ENCODE measurements at places on chromosomes 2 and 18.
A peak's percentile ranks its signal among the peaks of the same experiment; 100 is the strongest.

- DNase-seq = no peak
Observed at GRCh38 chr18:32732165-32732564, 40.7 kb downstream of the KLHL14 start.

DNA sequence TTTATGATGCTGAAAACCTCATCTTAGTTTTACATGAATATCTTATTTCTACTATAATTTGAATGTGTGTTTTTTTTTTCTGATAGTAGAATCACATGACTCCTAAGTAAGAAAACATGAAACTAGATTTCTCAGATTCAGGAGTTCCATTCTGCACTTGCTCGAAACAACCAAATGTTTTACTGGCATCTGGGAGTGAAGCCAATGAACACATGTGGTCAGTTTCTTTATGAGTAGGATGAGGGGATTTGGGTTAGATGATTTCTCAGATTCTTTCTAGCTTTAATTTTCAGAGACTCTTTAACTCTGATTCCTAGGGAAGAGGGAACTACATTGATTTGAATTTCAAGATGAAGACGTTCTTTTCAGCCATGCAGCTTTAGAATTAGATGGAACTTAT, 225.0 kb upstream of the NT5C1B start:
- no peak for DNase-seq

DNA sequence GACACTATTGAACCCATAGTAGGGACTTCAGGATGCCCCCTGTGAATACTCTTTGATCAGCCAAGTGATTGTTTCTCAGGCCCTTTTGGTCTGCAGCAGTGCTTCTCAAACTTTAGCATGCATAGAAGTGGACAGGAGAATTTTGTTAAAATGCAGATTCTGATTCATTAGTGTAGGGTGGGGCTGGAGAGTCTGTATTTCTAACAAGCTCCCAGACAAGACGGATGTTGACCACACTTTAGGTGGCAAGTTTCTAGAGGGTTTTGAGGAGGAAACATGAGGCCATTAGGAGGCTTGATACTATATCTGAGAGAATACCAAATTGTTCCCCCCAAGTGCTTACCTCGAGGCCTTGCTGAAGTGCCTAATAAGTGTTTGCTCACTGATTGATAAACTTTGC, 317.9 kb downstream of the CLIP4 start:
- no peak for DNase-seq

- no peak for DNase-seq
Observed at GRCh38 chr2:240518981-240519380, 38.8 kb downstream of the ANKMY1 start.

- DNase-seq = peak; percentile 90
Observed at GRCh38 chr2:111946294-111947114, 48.1 kb downstream of the MERTK start.

DNA sequence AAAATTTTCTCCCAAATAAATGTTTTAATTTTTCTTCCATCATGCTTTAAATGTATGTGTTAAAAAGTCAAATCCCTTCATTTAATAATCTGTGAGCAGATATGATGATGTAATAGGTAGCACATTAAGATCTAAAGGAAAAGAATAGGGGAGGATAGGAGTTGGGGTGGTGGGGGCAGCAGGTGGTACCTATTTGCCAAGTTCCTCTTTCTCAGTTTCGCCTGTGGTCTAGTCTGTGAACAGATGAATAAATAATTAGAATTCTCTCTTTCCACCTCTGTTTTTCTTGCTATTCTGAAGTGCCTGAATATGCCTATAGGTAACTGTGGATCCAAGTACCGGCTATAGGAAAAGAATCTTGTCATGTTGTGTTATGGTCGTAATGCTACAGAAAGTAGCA, 152.5 kb downstream of the NRXN1 start:
- DNase-seq = no peak

- no peak for DNase-seq
Observed at GRCh38 chr2:172607379-172607928, 51.6 kb downstream of the PDK1 start.

DNA sequence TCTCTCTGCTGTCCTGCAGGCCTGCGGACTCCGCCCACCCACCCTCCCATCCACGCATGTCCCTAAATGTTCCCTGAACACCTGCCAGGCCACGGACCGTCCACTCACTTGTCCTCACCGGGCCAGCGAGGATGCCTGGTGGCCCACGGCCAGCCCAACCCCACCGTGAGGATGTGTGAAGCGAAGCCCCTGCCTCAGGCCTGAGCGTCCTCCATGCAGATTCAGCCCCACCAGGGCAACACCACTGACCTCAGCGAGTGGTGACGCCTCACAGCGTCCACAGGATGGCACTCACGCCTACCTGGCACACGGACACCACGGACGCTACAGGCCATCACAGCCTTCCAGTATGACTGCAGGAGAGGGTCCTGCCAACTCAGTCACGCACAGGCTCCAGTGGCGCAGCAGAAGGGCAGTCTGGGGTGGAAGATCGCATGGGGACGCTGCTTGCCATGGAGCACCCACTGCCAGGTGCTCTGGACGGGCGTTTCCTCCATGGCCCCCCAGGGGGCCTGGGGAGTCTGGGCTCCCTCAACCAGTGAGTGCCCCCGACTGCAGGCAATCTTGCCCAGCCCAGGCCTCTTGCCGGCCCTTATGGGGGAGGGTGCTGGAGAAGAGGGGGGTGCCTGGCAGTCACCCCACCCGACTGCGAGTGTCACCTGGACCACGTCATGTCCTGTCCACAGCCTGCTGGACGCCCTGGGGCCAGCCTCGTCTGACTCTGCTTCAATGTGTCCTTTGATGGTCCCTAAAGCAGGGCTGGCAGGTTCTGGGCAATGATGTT, 25.4 kb downstream of the HDAC4 start:
- DNase-seq = no peak

- peak; percentile 16 for DNase-seq
Observed at GRCh38 chr2:144942516-144943256, 422.8 kb upstream of the ZEB2 start.

DNA sequence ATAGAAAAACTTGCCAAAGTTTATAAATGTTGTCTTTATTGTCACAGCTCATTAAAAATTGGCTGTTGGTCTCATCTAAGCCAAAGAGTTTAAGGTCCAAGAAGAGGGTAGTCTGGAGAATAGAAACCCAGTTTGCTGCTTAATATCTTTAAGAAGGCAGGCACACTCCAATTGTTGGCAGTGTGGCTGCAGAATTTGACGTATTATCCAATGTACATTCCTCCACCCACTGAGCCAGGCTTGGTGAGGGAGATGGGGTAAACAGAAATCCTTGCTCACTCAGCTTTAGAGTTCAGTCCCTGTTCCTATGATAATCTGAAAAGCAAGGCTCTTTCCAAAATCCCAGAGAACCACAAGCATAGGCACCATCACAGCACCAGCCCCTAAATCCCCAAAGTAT, 10.7 kb upstream of the ADD2 start:
- no peak for DNase-seq

GRCh38 chr2:224042191-224042696, 3.2 kb upstream of the SERPINE2 start:
- no peak for DNase-seq

GRCh38 chr2:106885329-106885728, 638 bp downstream of the ST6GAL2 start:
- peak; percentile 5 for DNase-seq

GRCh38 chr2:118975133-118975532, 33.1 kb downstream of the MARCO start:
- no peak for DNase-seq

- no peak for DNase-seq
Observed at GRCh38 chr2:216485237-216485636, 13.4 kb upstream of the RPL37A start.

- no peak for DNase-seq
Observed at GRCh38 chr18:67973916-67974315, 457.4 kb upstream of the DSEL start.

- no peak for DNase-seq
Observed at GRCh38 chr2:104818264-104818663, 35.7 kb upstream of the POU3F3 start.

DNA sequence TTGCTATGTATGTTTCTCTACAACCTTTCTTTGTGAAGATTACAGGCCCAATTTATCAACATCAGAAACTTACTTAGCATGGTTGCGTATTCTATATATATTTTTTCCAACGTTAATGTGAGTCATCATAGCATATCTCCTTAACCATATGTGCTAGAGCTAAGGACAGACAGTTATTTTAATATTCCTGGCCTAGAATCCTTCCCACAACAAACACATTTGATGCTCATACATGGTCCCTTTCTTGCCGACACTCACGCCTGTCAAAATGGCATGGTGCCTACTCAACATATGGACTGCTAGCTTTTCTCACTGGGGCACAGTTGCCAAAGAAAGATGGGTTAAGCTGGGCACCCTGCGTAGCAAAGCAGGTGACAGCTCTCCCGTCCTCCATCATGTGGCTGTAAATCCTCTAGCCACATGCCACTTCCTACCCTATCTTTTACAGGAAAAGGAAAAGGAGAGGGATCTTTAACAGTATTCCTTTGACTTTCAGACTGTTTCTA, 75.2 kb upstream of the GALNT5 start:
- DNase-seq = no peak

- DNase-seq = no peak
Observed at GRCh38 chr2:28510184-28510583, 14.3 kb downstream of the PLB1 start.

DNA sequence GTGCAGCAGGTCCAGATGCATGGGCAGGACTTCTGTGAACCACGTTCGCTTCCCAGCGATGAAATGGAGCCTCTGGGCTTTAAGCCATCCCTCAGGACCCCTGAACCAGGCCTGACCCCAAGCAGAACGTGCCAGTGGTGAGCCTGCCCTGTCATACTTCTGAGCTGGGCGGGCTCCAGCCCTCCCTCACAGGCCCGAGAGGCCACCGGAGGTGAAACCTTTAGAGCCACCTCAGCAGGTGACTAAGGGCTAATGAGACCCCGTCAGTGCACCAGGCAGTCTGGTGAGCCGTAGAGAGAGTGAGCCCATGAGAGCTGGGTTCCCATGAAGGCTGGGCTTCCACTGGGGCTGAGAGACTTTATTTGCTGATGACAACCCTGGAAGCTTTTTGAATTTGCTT, 8.9 kb upstream of the MAL start:
- peak; percentile 38 for DNase-seq

GRCh38 chr18:64238076-64238475, 89.2 kb upstream of the LINC00305 start:
- DNase-seq = no peak

GRCh38 chr2:56008661-56009431, 85.3 kb upstream of the EFEMP1 start:
- DNase-seq = peak; percentile 91

DNA sequence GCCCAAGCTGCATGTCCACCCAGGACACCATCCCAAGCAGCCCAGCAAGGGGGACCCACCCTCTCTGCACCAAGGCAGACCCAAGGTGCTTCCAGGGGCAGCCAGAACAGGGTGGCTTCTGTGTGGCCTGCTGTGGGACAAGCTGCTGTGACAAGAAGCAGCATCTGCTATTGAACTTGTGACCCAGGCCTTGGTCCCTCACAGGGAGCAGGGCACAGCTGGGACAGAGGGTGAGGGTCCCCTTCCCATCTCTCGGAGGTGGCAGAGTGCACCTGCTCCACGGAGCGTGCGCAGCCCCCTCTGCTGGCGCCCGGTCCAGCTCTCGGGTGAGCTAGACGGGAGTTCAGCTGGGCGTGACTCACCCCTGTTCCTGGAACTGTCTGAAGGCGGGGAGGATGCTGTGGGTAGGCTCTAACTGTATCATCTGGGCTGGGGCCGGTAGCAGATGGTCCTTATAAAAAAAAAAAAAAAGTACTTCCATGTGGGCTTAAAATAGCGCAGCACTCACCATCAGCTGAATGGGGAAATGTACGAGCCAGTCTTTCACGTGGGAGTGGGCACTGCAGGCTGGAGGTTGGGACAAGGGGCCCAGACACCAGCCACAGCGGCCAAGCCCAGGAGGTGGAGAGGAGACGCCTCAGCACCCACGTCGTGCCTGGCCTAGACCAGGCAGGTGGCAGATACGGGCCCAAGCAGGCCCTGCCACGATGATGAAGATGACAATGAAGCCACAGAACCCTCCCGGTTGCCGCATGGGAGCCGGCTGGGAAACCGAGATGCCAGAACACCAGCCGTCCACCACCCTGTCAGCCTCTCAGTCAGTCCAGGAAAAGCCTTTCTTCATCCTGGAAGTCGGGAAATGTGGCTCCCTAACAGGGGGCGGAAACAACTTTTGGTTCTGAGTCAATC, 136.8 kb upstream of the ID2 start:
- no peak for DNase-seq

DNA sequence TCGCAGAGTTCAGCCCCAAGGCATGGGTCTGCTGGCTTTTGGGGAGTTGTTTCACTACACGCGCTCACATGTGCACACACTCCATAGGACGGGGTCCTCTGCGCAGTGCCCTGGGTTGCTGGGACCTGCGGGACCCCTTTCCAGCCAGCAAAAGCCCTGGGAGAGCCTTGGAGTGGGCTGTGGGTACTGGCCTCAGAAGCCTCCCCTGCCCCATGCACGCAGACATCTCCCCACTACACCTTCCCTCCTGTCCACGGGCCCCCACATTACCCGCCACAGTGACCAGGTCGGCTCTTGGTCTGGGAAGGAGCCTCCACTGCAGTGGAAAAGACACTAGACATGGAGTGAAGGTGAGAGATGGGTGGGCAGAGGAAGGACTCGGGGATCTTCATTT, 48.5 kb downstream of the FAM168B start:
- DNase-seq = no peak

DNA sequence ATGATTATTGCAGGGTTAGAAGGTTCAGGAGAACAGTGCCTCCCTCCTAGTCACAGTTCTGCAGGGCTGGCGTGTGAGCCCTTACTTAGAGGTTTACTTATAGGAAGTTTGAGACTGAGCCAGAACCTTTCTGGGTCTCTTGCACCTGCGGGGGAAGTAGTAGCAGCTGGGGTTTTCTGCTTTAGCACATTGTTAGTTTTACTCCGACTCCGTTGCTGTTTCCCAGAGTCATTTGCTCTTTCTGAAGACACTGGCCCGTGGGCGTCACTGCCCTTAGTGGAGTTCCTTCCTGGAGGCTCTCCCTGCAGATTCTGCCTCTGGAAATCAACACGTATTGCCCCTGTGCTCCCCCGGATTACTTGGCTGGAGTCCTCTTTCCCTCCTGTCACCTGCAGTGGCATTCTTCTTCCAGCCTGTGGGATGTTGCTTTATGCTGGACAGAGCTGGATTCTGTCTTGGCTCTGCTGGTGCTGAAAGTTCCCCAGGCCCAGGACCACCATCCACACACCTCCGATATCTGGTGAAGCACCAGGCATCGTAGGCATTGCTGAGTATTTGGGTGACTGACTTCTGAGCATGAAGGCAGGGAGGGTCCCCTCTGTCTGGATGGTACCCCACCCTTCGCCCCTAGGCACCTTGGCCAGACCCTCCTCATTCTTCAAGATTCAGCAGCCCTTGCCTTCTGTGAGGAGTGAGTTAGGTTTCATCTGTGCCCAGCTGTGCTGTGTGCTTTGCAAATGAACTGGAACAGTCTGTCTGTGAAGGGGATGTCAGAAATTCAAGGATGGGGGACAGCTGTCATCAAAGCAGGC, 51.7 kb downstream of the AGAP1 start:
- no peak for DNase-seq

DNA sequence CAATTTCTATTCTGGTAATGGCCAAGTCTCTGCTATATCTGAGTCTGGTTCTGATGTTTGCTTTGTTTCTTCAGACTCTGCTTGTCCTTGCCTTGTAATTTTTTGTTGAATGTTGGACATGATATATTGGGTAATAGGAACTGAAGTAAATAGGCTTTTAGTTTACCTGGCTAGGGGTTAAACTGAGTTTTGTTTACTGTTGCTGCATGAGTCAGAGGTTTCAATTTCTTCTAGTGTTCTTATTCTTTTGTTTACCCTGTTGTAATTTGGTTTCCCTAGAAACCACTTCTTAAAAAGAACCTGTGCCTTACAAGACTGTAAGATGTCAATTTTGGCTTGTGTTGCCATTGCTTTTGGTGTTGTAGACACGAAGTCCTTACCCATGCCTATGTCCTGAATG, 285.0 kb upstream of the KCNH7 start:
- DNase-seq = no peak

Measured in kidney tubule cell (primary cell).